CMK (cell line): ENCODE measurements at places on chromosomes 7 and 10.

GRCh38 chr7:110507832-110508231, 583.1 kb upstream of the LRRN3 start:
- DNase-seq = no peak

DNA sequence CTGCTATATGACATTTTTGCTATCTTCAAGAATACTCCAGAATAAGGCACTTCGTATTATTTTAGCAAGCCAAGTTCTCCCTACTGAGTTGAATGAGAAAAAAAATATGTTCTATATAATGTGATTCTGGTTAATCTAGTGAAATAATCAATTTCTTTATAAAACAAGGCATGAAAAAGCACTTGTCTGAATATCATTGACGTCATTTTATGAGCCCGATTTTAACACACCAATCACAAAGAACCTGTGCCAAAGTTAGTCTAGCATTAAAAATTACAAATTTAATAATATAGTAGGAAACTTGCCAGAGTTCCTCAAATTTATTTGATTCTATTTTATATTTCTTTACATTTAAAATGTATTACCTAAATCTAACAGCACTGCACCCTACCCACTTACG, 125.3 kb downstream of the CD36 start:
- no peak for DNase-seq

DNA sequence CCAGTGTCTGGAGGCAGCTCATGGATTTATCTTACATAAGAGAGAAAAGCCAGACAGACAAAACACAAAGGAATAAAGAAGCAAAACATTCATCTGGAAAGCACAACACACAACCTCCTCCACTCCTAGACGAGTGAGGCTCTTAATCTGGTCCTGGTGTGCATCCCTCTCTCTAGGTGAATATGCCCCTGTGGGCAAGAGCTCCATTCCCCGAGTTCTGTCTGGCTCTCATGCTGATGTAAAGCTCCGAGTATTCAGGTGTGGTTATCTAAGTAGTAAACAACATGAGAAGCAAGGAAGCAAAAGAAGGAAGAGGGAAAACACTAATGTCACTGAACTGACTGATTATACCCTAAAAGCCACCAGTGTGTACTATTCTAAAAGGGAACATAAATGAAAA, 47.9 kb upstream of the FEZF1 start:
- no peak for DNase-seq

DNA sequence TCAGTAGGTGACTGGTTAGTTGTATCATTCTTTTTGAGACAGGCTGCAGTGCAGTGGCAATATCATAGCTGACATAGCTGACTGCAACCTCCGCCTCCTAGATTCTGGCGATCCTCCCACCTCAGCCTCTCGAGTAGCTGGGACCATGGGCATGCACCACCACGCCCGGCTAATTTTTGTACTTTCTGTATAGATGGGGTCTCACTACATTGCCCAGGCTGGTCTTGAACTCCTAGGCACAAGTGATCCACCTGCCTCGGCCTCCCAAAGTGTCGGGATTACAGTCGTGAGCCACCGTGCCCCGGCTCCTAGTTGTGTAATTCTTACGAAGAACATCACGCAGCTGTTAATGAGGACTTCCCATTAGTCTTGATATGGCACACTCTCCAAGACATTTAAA, 123.4 kb upstream of the VKORC1L1 start:
- DNase-seq = no peak

- DNase-seq = no peak
Observed at GRCh38 chr10:6617309-6618076, 37.4 kb upstream of the PRKCQ start.

DNA sequence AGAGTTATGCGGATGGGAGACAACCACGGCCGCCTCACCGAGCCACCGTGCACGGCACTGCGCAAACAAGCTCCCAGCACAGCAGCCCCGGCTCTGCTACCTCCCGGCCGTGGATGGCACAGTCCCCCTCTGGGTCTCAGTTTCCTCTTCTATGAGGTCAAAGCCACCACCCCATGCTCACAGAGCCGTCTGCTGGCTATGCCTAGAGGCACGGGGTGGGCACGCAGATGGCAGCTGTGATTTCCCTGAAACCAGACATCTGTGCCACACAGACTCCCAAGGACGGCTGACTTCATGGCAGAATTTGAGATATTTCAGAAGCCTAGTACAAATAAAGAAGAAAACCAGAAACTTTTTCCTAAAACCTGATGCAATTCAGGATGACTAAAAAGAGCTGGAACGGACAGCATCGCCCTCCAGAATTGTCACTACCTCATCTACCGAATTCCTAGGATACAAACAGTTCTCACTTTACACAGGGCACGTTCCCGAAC, 73.2 kb downstream of the AMZ1 start:
- DNase-seq = no peak

DNA sequence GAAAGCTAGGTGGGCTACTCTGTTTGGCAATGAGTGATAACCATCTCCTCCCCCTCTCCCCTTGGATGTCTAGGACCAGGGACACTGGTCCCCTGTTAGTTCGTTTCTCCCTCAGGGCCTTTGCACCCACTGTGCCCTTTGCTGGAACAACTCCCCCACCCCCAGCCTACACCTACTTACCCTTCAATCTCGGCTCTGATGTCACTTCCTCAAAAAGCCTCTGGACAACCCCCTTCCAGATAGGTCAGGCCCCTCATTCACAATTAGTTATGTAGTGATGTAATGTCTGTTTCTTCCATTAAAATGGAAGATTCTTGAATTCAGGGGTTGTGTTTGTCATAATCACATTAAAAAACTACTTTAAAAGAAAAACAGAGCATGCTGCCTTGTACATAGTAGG, 152.9 kb downstream of the SNX10 start:
- DNase-seq = no peak

GRCh38 chr7:106247841-106248240, 36.9 kb downstream of the NAMPT start:
- DNase-seq = no peak

- DNase-seq = no peak
Observed at GRCh38 chr10:44662051-44662450, 249.1 kb upstream of the TMEM72 start.

- no peak for DNase-seq
Observed at GRCh38 chr10:113619401-113619800, 44.4 kb downstream of the NRAP start.

DNA sequence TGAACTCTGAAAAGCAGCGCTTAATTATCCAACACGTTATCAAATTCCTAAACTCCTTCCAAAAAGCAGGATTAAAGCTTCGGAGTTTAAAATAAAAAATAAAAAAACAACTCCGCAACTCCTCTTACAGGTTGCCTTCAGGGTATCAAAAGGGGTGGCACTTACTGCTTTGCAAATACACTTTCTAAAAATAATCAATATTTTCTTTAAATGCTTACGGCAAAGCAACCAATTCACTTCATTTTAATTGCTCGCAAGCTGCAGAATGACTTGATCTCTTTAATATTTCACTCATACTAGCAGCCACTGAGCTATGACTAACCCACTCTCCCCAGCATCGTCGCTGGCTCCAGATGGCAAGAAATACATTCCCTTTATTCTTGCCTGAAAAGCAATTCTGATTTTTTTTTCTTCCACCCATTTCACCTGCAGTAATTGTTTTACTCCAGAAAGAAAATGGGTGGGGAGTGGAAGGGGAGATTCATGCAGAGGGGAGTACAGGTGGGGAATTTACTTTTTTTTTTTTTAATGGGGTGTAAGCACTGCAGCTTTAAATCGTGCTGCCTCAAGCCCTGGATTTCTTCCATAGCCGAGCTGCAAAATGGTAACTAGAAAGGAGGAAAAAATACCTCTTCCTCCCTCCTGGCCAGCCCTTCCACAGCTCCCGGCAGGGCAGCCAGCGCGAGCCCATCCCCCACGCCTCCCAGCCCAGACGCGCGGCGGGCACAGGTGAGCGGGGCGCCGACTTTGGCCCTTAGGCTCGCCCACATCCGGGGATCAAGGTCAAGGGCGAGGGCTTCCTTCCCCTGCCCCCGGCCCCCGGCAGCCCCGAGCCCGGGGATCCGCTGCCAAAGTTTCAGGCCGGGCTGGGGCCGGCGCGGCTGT, 54.2 kb upstream of the FHIP2A start:
- DNase-seq = no peak

DNA sequence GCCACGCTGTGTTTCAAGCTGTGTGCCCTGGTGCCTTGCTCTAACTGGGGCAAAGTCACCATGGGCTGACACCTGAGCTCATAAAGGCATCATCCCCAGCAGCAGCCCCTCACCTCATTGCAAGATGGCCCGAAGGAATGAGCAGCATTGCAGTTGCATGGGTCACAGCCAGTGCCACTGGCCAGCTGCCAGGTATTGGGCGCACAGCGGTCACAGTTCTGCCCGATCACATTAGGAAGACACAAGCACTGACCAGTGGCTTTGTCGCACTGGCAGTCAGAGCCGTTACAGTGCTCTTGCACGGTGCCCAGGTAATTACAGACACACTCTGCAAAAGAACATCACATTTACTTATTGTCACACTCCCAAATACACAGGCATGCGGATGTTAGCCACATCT, 51.1 kb downstream of the LAMB1 start:
- no peak for DNase-seq

DNA sequence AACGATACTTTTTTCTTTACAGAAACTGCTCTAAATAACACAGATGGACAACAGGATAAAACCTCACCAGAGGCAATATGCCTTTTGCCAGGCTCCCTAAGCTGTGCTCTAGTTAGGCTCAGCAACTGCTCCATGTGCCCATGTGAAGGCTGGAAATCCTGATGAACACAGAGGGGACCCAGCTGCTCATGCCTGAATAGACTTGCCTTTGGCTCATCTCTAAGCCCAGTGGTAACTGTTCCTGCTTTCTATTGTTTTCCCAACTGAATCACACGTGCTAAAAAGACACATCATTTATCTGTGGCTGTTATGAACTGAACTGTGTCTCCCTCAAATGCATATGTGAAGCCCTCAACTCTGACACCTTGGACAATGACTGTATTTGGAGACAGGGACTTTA, 110.4 kb downstream of the RNF216 start:
- DNase-seq = no peak

DNA sequence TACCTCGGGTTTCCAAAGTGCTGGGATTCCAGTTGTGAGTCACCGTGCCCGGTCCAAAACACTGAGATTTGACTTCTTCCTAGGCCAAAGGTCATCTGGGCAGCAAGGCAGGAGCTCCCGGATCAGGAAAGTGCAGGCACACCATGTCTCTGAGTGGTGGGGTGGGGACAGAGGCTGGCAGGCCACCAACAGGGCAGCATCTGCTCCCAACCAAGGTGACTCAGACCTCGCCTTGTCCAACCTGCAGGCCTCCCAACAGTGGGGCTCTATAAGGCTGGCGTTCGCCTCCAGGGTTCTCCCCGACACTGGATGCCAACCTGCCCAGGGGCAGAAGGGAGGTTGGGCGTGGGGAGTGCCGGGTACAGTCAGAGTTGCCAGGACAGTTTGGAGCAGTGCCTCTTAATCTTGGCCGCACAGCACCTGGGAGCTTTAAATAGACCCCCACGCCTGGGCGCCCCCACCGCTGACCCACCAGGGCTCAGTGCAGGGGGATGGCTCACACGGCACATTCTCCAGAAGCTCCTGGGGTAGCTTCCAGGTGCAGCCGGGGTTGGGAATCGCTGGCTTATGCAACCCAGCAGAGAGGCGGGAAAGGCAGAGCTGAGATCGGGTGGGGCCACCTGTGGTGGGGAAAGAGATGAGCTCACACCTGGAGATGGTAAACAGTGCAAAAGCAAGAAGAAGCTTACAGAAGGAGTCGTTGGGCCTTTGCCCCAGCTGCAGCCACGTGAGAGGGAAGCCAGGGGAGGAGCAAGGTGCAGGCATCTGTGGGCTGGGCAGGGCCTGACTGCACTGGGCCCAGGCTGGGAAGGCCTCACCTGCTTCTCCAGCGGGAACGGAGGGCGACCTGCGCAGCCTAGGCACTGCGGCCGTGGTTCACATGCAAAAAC, 10.9 kb downstream of the CALML5 start:
- no peak for DNase-seq

- no peak for DNase-seq
Observed at GRCh38 chr7:15462721-15463389, 99.0 kb downstream of the AGMO start.

GRCh38 chr10:34343764-34344163, 471.3 kb downstream of the PARD3 start:
- DNase-seq = no peak

GRCh38 chr7:41431671-41432070, 271.2 kb downstream of the INHBA start:
- no peak for DNase-seq

DNA sequence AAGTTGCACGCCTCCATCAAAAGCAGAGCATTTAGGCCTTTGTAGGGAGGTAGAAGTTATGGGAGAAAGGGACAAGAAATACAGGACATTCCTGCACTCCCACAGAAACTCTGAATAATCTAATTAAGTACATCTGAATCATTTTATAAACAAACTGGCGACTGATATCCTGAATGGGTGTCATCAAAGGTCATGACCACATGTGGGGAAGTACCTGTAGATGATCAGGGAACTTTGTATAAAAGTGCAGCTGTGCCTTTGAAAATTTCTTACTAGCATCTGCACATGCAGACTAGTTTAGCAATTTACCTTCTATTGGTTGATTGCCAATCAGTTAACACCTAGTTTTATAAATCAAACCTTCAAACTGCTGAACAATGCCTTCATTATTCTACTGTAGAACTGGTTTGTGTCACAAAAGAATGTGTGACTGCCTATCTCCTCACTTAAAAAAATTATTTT, 17.1 kb downstream of the STEAP4 start:
- no peak for DNase-seq

- DNase-seq = no peak
Observed at GRCh38 chr7:43925984-43926797, at the start of gene UBE2D4. TSS of gene UBE2D4 (plus strand) at chr7:43926436. CDS start at chr7:43926533, 97 bp downstream.

DNA sequence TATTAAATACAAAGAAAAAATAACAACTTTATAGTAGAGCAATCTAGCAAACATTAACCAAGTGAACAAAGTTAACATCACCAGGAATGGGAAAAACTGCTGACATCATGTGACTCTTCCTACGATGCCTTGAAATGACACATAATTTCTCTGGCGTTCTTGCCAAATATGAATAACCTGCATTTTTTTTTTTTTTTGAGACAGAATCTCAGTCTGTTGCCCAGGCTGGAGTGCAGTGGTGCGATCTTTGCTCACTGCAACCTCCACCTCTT, 126.5 kb upstream of the VKORC1L1 start:
- no peak for DNase-seq

DNA sequence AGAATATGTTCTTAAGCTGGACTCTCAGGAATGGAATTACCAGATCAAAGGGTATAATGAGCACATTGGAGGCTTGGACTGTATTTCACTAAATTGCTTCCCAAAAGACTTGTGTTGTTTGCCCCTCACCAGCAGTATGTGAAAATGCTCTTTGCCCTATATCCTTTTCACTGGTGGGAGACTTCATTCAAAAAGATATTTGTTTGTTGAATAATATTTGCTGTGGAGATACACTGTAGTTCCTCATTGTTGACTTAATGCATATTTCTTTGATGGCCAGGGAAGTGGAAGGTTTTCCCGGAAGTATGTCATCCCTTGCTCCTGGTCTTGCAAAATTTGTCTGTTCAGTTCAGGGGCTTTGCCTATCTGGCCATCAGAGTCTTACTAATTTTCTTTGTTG, 19.4 kb downstream of the GSTO2 start:
- no peak for DNase-seq

DNA sequence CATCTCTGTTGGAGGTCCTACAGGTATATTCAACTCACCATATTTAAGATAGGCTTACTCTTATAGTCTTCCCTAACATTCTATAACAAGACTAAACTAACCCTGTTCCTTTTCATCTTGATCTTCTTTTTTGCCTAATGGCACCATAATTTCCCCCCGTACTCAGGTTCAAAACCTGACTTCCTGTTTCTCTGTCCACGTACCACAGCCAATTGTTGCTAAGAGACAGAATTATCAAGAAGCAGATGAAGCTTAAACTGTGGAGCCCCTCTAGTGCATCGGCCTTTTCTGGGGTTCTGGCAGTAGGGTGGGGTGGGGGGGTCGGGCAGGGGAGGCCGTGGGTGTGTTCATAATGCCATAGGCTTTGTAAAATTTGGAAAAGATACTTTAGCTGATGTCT, 109.2 kb downstream of the EVX1 start:
- DNase-seq = no peak
